Hematopoietic multipotent progenitor cell treated with erythropoietin and hydrocortisone succinate and interleukin-3 and kit ligand, for 6 days (in vitro differentiated cells): ENCODE measurements at places on chromosomes 2 and 18.

DNA sequence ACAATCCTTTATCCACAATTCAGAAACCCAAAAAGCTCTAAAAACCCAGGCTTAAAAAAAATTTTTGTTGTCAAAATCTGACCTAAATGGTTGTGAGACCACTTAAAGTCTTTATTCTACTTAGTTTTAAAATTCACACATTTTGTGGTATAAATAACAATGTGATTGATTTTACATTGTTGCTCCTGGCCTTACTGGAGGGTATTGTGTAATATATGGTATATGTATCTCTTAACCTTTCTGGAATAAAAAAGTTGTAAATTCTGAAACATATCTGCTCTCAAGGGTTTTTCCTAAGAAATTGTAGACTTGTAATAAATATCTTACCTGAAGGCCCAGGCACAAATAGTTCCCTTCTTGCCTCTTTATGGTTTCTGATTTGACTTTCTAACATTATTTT, 73.3 kb upstream of the PNPT1 start:
- no peak for DNase-seq

GRCh38 chr2:112547333-112547732, 5.1 kb downstream of the POLR1B start:
- DNase-seq, result peak; percentile 29

- no peak for DNase-seq
Observed at GRCh38 chr2:95387358-95387757, 15.2 kb upstream of the FAHD2A start.

DNA sequence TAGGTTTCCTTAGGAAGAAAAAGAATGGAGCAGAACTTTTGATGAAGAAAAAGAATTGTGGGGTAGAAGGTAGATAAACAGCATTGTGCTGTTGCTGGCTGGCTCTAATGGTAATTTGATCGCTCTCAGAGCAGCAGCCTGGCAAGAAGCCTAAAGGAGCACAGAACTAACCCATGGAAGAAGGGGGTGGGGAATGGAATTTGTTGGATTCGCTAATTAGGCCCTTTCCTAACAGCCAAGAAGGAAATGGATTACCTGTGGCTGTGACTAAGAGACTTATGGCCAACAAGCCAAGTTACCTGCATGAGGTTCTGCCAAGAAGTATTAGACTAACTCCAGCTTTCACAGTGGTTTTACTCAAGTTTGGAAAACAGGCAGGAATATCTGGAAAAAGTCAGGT, 210.6 kb downstream of the IKZF2 start:
- DNase-seq, result no peak

DNA sequence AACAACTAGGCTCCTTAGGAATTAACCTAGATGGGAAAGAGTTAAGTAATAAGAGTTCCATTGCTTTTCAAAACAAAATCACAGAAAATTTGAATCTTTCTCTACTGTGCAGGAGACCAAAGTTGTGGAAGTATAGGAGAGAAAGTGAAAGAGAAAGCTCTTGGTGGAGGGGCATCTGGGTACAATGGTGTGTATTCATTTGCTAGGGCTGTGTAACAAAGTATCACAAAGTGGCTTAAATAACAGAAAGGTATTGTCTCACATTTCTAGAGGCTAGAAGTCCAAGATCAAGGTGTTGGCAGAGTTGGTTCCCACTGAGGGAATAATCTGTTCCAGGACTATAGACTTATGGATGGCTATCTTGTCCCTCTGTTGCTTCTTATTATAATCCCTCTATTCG, 50.5 kb upstream of the GORASP2 start:
- no peak for DNase-seq

- DNase-seq, result no peak
Observed at GRCh38 chr2:11160256-11160655, 5.0 kb downstream of the SLC66A3 start.

DNA sequence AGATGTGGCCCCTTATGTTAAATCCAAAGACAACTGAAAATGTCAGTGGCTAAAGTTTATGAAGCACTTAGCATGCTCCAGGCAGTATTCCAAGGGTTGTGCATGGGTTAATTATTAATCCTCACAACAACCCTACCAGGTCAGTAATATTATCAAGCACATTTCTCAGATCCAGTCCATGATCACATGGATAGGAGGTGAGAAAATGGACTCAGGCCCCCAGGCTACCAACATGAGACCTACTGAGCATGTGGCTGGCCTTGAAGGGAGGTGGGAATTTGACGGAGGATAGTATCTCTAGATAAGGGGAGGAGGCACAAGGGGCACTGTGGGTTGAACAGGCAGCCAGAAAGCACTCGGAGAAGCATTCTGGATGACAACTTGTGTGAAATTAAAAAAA, 412.0 kb downstream of the MEIS1 start:
- no peak for DNase-seq

GRCh38 chr2:60837123-60837522, 44.3 kb upstream of the REL start:
- no peak for DNase-seq

GRCh38 chr2:171702781-171703556, 15.7 kb downstream of the DYNC1I2 start:
- no peak for DNase-seq

- peak; percentile 64 for DNase-seq
Observed at GRCh38 chr18:61635901-61636528, 256.8 kb downstream of the RNF152 start.

GRCh38 chr18:49697757-49698524, 115.4 kb downstream of the ACAA2 start:
- DNase-seq, result no peak

- DNase-seq, result peak; percentile 74
Observed at GRCh38 chr2:25161055-25161781, 7.2 kb downstream of the POMC start.

- DNase-seq, result no peak
Observed at GRCh38 chr2:217399291-217399690, 539.4 kb upstream of the TNP1 start.

DNA sequence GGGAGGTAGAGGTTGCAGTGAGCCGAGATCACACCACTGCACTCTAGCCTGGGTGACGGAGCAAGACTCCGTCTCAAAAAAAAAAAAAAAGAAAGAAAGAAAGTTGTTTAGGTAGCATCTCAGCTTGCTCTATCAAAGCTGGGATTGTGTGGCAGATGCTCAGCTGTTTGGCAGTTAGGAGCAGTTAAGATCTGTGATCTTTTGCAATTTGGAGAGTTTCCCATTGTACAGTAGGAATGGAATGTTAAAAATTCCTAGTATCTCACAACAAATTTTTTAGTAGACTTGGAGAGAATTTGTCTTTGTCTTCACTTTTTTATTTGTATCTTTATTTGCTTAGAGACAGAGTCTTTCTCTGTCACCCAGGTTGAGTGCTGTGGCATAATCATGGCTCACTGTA, 122.9 kb upstream of the UNC80 start:
- no peak for DNase-seq

DNA sequence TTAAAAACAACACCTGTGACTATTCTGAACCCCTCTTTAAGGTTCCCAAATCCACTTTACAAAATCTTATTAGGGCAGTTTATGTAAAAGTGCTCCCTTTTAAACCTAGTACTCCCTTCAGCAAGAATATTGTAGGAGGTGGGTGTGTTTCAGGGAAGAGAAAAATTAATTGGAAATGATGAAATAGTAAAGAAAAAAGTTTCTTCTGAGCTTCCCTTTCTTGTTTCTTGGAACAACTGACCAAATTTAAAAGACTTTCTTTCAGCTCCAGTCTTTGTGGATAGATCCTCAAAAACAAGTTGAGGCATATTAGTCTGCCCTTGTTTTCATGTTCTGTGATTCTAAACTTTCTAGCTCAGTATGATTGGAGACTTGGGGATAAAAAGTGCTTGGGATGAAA, 3.0 kb downstream of the VWA3B start:
- no peak for DNase-seq

DNA sequence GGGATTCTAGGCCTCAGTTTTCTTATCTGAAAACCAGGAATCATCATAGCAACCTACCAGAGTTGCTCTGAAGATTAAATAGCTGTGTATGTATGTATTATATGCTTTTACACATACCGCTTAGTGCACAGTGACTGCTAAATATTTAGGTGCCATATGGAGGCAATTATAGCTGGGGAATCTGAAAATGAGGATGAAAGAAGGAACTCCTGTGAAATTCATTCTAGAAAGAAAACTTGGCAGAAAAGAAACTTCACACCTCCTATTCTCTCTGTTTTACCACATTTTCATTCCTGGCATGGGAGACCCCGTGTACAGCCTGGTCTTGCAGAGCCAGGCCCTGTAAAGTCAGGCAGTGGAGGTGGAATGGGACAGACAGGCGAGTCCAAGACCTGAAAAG, 862.4 kb downstream of the CNTNAP5 start:
- DNase-seq, result no peak

DNA sequence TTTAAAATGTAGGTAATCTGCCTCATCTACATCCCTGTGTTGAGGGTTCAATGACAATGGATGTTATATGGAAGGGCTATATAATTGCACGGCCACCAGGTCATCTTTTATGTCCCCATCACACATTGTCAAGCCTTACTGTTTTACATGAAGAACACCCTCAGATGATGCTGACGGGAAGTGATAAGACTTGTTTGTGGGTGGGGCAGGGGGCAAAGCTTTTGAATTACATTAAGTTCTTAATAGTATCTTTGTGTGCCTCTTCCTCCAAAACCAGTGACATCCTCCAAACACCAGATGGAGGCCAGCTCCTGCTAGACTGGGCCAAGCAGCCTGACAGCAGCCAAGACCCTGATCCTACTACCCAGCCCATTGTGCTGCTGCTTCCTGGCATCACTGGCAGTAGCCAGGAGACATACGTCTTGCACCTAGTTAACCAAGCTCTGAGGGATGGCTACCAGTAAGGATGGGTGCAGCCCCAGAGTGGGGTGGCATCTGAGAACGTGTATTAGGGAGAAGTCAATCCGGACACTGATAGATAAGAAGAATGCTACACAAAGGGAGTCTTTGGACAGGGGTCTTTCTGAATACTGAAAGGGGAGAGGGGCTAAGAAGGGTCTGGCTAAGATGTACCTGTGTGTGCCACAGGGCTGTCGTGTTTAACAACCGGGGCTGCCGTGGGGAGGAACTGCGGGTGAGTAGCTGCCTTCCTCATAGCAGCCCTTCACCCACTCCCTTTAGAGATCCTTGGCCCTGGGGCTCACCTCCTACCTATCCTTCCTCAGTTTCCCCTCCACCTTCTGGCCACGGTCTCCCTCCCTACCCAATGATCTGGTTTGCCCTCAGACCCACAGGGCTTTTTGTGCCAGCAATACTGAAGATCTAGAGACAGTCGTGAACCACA, 5.3 kb downstream of the ABHD1 start:
- DNase-seq, result peak; percentile 52

GRCh38 chr18:69978732-69979715, 31.4 kb upstream of the CD226 start:
- no peak for DNase-seq

GRCh38 chr18:27778441-27778840, 398.5 kb downstream of the CDH2 start:
- DNase-seq, result no peak

- peak; percentile 13 for DNase-seq
Observed at GRCh38 chr18:75502286-75502685, 74.8 kb upstream of the SMIM21 start.

- DNase-seq, result no peak
Observed at GRCh38 chr2:99451280-99451679, 38.5 kb downstream of the REV1 start.

- DNase-seq, result no peak
Observed at GRCh38 chr2:24540011-24540477, 49.0 kb downstream of the NCOA1 start.

- peak; percentile 52 for DNase-seq
Observed at GRCh38 chr2:112482309-112483041, 519 bp downstream of the TTL start.

DNA sequence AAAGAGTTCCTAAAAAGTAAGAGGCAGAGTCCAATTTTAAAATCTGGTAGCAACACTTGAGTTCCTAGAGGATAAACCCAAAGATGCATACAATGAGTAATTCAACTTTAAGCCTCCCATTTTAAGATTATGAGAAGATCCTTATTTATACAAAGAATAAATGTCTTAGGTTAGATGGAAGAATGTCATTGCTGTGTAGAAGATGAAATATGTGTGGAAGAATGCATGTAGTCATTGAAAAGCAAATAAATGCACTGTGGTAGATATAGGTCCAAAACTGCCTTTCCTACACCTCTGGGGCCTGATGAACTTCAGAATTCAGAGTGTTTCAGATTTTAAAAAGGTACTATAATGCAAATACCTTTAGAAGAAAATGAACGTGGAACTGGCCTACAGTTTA, 58.7 kb upstream of the LRP1B start:
- DNase-seq, result no peak

- DNase-seq, result no peak
Observed at GRCh38 chr2:227623226-227623625, 5.9 kb downstream of the SCYGR4 start.

- no peak for DNase-seq
Observed at GRCh38 chr2:178220814-178221213, 26.5 kb downstream of the OSBPL6 start.

- DNase-seq, result no peak
Observed at GRCh38 chr2:216862628-216863398, 2.9 kb upstream of the TNP1 start.

- no peak for DNase-seq
Observed at GRCh38 chr18:5998907-5999306, 103.6 kb upstream of the TMEM200C start.

DNA sequence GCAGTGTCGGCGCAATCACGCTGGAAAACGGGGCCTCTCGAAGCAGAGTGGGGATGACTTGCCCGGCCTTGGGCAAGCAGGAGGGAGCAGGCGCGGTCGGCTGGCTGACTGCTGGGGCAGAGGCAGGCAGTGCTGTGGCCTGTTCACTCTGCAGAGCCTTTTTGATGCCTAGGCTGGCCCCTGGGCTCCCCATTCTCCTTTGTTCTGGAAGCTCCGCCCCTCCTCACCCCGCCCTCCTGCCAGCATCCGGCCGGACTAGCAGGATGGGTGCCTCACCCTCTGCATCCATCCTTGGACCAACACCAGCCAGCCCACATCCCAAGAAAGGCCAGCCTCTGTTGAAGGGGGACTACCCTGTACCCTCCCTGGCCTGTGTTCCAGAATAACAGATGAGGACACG, at the start of gene ASPRV1:
TSS of gene ASPRV1 (minus strand) at position 136 of the 400 bp plus-strand sequence. CDS start 195 bp downstream, outside the sequence.
- DNase-seq, result no peak

GRCh38 chr2:180063494-180064092, 56.5 kb upstream of the CWC22 start:
- no peak for DNase-seq

- DNase-seq, result no peak
Observed at GRCh38 chr18:13653746-13654433, 72.5 kb downstream of the FAM210A start.

GRCh38 chr2:195574312-195574711, 82.7 kb upstream of the SLC39A10 start:
- no peak for DNase-seq
